AG20443 (cell line): ENCODE measurements at places on chromosomes 5 and 9.

DNA sequence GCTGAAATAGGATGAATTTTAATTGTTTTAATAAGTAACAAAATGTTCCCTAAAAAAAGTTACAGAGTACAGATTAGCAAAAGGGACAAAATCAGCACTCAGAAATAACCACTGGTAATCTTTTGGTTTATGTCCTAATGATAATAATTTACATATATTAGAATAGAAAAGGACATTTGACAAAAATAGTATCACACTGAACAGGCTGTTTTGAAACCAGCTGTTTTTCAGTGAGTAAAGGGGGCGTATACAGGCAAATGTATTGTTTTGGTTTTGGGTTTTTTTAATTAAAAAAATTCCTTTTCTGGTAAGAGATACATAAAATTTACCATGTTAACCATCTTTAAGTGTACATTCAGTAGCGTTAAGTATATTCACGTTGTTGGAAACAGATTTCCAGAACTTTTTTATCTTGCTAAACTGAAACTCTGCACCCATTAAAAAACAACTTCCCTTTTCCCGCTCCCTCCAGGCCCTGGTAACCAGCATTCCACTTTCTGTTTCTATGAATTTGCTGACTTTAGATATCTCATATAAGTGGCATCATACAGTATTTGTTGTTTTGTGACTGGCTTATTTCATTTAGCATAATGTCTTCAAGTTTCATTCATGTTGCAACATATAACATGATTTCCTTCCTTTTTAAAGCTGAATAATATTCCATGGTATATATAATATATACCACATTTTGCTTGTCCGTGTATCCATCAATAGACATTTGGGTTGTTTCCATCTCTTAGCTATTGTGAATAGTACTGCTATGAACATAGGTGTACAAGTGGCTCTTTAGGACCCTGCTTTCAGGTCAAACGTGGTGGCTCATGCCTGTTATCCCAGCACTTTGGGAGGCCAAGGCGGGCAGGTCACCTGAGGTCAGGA lies 20.6 kb upstream of the LARP1 start:
- DNase-seq, result no peak

- no peak for DNase-seq
These were observed 50.4 kb downstream of the ZNF354C start for GRCh38 chr5:179110528-179110927.

DNA sequence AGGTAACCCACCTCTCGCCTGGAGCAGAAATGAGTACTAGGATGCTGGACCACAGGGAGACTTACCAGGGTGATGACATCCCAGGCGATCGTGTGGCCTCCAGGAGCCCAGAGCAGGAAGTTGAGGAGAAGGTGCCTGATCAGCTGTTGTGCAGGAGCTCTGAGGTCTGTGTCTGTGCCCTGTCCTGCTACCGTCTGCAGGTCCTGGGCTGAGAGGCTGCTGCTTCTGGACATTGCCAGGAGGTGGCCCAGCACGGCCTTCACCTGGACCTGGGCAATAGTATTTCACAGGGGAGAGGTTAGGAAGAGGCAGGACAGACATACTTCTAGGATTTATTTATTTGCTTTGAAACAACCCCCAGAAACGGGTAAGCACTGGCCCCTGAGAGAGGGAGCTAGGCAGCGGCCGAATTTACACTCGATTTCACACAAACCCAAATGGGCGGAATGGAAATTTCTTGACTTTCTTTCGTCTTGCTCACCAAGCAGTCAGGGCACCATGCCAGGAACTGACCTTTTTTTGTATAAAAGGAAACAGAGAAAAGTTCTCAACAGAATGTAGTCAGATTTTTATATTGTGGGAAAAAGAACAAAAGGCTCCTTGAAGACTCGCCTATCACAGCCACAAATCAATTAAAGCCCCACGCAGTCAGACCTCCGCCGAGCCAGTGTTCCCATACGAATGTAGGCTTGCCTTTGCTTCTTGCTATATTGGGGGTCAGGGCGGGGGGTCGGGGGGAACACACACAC lies 210.3 kb downstream of the FANCC start:
- no peak for DNase-seq

DNA sequence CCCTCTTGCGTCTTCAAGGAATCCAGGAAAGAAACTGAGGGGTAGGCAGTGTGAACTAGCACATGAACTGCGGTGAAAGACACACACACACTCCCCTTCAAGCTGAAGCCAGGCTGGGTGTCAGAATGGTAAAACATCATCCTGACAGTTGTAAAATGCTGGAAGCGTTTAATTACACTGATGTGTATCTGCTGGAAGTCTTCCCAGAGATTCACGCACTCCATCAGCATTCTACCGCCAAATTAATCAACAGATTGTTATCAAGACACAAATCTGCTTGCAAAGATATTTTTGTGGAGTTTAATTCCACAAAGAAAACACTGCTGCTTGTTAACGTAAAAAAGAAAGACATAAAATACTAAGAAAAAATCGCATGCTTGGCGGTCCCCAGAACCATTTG lies 241.0 kb upstream of the NFIL3 start:
- DNase-seq, result no peak

DNA sequence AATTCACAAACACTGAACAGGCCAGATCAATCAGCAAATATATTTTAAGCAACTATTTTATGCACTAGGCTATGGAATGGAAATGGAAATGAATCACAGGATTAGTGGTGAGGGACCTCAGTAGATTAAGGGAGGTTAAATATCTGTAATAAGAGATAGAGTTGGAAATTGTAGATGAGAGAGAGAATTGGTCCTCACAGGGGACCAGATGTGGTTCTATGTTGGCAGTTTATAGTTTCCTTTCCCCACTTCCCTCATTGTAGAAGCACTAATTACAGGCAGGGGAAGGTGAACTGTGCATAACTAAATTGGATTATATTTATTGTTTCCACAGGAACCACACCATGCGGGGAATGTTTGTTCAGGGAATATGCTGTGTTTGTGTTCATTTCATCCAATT lies 496.2 kb downstream of the ARHGEF28 start:
- no peak for DNase-seq

- no peak for DNase-seq
These were observed 363.4 kb downstream of the DNAH5 start for GRCh38 chr5:13581132-13581531.

GRCh38 chr5:2753452-2754420 lies 2.3 kb upstream of the IRX2 start:
- no peak for DNase-seq

DNA sequence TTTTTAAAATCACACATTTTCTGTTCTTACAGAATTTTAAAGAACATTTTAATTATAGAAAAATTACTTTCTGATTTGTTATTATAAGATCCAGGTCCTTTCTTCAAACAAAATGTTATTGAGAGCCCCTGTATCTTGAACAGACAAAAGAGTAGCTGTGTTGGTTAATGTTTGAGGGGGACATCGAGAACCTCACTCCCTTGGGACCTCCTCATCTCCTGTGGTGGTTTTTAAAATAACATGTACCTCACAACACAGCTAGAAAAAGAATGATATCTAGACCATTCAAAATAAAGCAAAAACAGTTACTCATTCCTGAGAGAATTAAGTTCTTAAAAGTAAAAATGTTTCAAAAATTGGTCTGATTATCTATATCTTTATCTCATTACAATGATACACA lies 54.7 kb downstream of the VCAN start:
- DNase-seq, result no peak

- no peak for DNase-seq
These were observed 123.2 kb downstream of the C5orf15 start for GRCh38 chr5:133845271-133845670.

DNA sequence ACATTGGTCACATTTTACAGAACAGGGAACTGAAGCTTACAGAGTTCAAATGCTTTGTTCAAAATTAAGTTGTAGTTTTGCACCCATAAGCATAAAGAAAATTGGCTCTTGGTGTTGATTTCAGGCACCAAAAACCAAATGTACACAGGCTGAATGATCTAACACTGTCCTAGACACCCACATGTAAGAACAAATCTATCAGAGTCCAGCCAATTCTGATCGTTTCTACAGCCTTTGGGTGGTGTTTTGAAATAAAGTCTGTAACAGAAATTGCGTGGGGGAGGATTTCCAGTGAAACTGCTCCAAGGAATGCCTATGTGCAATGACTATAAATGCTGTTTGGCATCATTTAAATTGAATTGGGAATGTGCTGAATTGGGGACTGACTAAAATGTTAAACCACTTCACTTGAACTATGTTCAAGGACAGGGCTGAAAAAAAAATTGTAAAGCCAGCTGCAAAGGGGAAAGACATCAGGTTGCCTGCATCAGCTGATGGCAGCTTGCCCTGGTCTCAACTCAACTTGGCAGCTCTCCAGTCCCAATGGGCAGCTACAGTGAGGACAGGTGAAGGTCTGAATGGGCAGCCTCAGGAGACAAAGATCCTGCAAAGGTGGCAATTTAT lies 92.2 kb upstream of the TRPC7 start:
- no peak for DNase-seq

DNA sequence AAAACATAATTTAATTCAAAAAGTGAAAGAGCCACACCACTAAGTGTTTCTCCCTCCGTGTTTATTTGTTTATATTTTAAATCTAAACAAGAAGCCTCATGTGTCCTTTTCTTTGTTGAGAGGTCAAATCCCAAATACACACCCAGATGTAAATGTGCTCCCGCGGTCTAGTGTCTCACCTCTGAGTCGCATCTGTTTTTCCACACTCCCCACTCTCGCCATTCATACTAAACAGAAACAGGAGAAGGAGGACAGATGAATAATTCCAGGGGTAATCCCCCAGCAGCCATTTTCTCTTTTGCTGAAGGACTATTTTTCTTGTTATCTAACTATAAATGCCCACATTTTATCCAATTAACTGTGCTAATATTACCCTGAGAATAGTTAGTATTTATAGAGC lies 361.6 kb upstream of the RIOK2 start:
- no peak for DNase-seq

GRCh38 chr5:95591490-95591901 lies 28.4 kb upstream of the GPR150 start:
- peak; percentile 56 for DNase-seq

- no peak for DNase-seq
These were observed 12.6 kb downstream of the UNC5A start for GRCh38 chr5:176822793-176823481.

- DNase-seq, result no peak
These were observed 417.7 kb downstream of the SEMA5A start for GRCh38 chr5:9128136-9128535.

- peak; percentile 44 for DNase-seq
These were observed 572.6 kb upstream of the CLINT1 start for GRCh38 chr5:158431369-158432029.

DNA sequence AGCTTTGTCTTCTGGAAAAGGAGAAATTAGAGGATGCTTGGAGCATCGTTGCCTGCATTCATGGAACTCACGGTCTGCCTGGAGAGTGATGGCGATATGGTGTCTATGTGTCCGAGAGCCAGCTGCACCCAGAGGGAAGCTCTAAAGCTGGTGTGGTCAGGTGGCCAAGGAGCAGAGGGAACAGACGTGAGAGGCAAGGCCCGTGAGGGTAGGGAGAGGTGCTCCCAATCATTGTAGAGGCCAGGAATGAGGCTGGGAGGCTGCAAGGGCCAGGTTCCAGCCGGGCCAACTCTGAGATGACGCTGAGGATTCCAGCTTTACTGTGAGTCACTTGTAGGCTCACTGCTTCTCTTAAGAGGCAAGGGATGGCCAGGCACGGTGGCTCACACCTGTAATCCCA lies 7.6 kb downstream of the FGD3 start:
- no peak for DNase-seq

- DNase-seq, result no peak
These were observed 26.4 kb downstream of the MARCHF3 start for GRCh38 chr5:127003798-127004495.

- DNase-seq, result no peak
These were observed 16.3 kb downstream of the C9orf152 start for GRCh38 chr9:110191615-110192014.

DNA sequence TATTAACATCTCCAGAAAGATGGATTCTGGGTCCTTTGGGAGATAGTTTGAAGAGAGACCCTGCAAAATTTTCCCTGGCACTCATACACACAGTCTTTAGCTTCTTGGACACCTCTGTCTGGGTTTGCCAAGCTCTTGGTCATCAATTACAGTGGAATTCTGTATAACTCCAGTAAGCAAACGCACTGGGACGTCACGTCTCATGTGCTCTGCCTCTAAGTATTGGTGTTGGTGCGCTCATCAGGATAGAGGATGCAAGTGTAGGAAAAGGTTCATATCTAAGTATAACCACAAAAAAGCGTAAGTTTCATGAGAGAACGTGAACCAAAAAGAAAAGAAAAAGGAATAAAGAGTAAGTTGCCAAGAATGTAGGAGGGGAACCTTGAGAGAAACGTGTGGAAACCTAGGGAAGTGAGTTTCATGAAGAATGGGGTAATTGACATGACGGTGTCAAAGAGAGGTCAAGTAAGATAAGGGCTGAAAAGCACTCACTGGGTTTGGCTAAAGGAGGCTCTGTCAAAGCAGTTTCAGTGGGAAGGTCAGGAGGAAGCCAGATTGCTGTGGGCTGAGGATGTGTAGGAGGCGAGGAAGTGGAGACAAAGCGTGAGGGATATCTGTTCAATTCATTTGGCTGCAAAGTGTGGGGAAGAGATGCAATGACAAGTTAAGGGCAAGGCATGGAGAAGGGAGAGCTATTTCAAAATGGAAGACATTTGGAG lies 92.7 kb downstream of the RAD23B start:
- no peak for DNase-seq

DNA sequence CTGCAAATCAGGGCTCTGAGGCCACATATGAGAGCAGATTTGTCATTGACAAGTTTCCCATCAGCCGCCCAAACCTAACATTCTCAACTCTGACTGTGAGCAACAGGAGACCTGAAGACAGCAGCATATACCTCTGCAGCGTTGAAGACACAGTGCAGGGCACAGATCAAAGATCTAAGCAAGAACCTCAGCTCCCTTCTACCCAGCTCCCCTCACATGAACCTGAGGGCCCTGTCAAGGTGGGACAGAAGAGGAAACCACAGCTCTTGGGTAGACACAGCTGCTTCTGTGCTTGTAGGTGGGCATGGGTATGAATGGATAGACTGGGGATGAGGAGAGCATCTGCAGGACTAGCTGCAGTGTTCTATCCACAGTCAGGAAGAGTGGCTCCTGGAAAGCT lies 8.7 kb upstream of the PRSS3 start:
- no peak for DNase-seq

- DNase-seq, result no peak
These were observed 2180.4 kb upstream of the WWC1 start for GRCh38 chr5:166111021-166111420.

GRCh38 chr5:14417792-14418765 lies 163.5 kb upstream of the OTULINL start:
- no peak for DNase-seq
